ENCODE measurements at places on chromosomes 11 and 22. TPM values are rescaled to one million over a fixed set of nuclear protein-coding genes. Genes with fewer than 3 reads are reported as not detected.

GRCh38 chr11:74826901-74827300 is 78.3 kb downstream of the RNF169 start:
- H3K4me3 ChIP-seq: peak overlapping the region; percentile 75
- DNase-seq: no peak
- H3K4me1 ChIP-seq: peaks cover under 1% of the 10 kb centered on the region
- peaks cover 52% of the 10 kb centered on the region for H3K36me3 ChIP-seq
- H3K27me3 ChIP-seq: peaks cover 1% of the 10 kb centered on the region

Gene RFPL3
- total RNA-seq: not detected

Gene A4GALT
- 5.3 TPM for total RNA-seq

Gene PITPNB
- 72.5 TPM for total RNA-seq

Gene NXPE1
- total RNA-seq: not detected

DNA sequence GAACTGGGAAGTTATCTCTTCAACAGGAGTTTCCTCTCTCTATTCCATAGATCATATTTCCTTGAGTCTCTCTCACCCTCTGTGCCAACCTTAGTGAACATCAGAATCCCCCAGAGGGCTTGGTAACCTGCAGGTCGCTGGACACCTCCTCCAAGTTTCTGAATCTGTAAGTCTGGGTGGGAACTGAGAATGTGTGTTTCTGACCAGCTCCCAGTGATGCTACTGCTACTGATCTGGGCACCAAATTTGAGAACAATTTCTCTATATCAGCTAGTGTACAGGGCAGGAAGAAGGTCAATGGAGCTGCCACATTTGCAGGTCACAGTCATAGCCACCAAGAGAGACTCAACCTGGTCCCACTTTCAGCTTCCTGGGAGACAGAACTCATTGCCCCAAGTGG is 62.9 kb downstream of the RCN1 start:
- H3K4me1 ChIP-seq: peaks cover 31% of the 10 kb centered on the region
- no peak overlapping the region for H3K27ac ChIP-seq
- H3K27me3 ChIP-seq: peaks cover 2% of the 10 kb centered on the region
- H3K36me3 ChIP-seq: peaks cover 3% of the 10 kb centered on the region
- no peak for DNase-seq
- no peak overlapping the region for H3K4me3 ChIP-seq

Gene TMEM179B
- 26.7 TPM for total RNA-seq

- no peaks in the 10 kb centered on the region for H3K27me3 ChIP-seq
- no peak within 1 kb of the TSS for H3K27ac ChIP-seq
- H3K4me3 ChIP-seq: peak within 1 kb of the TSS; percentile 84
Measured at GRCh38 chr22:22508274-22509176, at the start of gene ZNF280B. ZNF280B (minus strand) TSS chr22:22508742; CDS start chr22:22489398, 19,344 bp downstream.

GRCh38 chr22:29316141-29316828 is 788 bp upstream of the RASL10A start:
- H3K4me3 ChIP-seq: peak overlapping the region; percentile 81
- H3K4me1 ChIP-seq: peaks cover 28% of the 10 kb centered on the region
- H3K27me3 ChIP-seq: peaks cover 22% of the 10 kb centered on the region
- peak overlapping the region; percentile 81 for H3K27ac ChIP-seq
- peaks cover 32% of the 10 kb centered on the region for H3K36me3 ChIP-seq

DNA sequence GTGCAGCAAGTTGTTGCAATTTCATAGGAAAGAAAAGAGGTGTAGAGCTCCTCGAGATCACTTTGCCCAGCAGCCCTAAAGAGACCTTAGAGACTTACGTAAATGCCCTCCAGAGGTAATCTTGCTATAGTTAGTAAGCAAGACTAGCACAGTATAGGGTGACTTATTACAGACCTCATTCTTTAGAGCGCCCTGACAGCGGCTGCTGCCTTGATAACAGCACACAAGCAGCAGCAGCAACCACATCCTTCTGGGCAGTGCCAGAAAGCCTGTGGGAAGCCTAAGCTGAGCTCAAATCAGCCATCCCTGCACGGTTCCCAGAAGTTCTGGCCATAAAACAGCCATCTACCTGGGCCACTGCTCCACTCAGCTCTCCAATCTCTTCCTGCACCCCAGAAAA is 22.6 kb upstream of the OR56B1 start:
- H3K4me3 ChIP-seq: no peak overlapping the region
- H3K27ac ChIP-seq: peak overlapping the region; percentile 82
- peaks cover 6% of the 10 kb centered on the region for H3K4me1 ChIP-seq
- DNase-seq: no peak

- H3K4me1 ChIP-seq: peaks cover 18% of the 10 kb centered on the region
- H3K4me3 ChIP-seq: no peak overlapping the region
- no peak for DNase-seq
- H3K27me3 ChIP-seq: peaks cover 1% of the 10 kb centered on the region
- H3K36me3 ChIP-seq: no peaks in the 10 kb centered on the region
Measured at GRCh38 chr22:16774911-16775500, 50.2 kb downstream of the XKR3 start.

DNA sequence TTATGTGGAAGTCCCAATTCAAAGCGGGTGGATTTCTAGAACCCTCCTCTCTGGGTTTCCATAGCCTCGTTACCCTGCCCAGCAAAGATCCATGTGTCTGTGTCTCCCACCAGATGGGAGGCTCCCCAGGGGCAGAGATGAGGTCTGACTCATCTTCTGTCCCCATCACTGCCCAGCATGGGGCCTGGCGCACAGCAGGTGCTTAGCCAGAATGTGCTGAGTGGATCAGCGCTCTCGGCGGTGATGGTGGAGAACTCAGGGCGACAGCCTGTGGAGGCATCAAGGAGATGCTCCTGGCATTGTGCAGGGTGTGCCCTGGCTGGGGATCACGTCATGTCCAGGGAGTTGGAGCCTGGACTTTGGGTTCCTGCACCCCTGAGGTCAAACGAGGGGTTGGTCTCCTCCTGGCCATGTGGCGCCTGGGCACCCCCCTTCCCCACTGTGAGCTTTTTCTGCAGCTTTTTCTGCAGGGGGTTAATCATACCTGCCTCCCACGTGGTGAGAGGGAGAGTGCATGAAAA is 46.1 kb upstream of the RFPL3 start:
- H3K4me3 ChIP-seq: no peak overlapping the region
- peaks cover 10% of the 10 kb centered on the region for H3K27me3 ChIP-seq
- no peak for DNase-seq
- no peak overlapping the region for H3K27ac ChIP-seq
- H3K4me1 ChIP-seq: no peaks in the 10 kb centered on the region

GRCh38 chr11:8317159-8317558 is 53.5 kb upstream of the LMO1 start:
- H3K4me1 ChIP-seq: no peaks in the 10 kb centered on the region
- DNase-seq: no peak
- no peak overlapping the region for H3K27ac ChIP-seq
- H3K27me3 ChIP-seq: peaks cover 8% of the 10 kb centered on the region

Gene FREY1
- total RNA-seq: 1.1 TPM

- peaks cover 45% of the 10 kb centered on the region for H3K36me3 ChIP-seq
- peaks cover 10% of the 10 kb centered on the region for H3K4me1 ChIP-seq
- no peak overlapping the region for H3K27ac ChIP-seq
- DNase-seq: no peak
Measured at GRCh38 chr11:11445441-11446185, 92.6 kb upstream of the CSNK2A3 start.

Gene TRIM48
- not detected for total RNA-seq

Gene TREH
- total RNA-seq: not detected

DNA sequence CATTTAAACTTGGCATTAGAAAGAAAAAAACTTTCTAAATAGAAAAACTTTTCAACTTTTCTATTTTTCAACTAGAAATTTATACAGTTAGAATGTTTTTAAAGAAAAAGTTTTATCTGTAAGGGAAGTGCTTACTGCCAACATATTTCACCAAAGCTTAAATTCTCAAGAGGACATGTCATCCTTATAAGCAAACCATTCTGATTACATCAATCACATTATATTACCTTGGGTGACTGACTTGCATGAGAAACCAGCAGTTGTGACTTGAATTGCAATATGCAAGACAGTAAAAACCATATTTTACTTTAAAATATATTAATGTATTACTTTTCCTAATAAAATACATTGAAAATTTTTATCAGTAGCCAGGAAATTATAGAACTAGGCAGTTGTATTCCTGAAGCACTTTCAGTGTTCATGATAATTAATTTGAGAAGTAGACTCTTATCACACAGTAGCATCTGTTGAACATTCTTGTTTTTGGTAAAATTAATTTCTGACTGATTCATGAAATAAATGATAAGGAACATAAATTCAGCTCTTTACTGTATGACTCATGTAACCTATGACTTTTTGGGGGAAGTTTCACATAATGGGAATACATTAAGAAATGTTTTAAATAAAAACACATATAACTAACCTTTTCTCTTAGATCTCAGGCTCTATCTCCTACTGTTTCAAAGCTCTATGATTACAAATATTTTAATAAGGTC is 345.0 kb upstream of the CCDC179 start:
- no peak overlapping the region for H3K27ac ChIP-seq
- no peak overlapping the region for H3K4me3 ChIP-seq
- peaks cover 22% of the 10 kb centered on the region for H3K36me3 ChIP-seq
- peaks cover 5% of the 10 kb centered on the region for H3K27me3 ChIP-seq

DNA sequence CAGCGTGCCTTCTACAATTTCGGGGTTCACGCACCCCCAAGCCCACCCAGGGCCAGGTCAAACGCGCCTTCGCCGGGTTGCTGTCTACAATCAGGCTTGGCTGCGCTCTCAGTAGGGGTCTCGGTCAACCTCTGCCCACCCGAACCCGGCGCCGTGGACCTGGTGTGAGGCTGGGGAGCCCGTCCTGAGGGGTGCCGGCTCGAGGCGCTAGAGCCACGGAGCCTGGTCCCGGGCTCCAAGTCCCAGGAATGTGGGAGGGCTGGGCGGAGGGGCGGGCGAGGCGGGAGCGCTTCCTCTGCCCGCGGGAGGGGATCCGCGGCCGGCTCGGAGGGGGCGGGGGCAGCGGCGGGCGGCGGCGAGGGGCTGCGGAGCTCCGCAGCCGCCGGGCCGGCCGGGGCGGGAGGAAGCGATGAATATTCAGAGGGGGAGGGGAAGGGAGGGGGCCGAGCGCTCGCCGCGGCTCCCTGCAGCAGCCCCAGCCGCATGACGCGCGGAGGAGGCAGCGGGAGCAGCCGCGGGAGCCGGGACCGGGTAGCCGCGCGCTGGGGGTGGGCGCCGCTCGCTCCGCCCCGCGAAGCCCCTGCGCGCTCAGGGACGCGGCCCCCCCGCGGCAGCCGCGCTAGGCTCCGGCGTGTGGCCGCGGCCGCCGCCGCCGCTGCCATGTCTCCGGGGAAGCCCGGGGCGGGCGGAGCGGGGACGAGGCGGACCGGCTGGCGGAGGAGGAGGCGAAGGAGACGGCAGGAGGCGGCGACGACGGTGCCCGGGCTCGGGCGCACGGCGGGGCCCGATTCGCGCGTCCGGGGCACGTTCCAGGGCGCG is at the start of gene PTPRJ:
Gene PTPRJ (plus strand): TSS at position 472 of the 819 bp plus-strand sequence. CDS start 354 bp downstream, outside the sequence.
- peak; percentile 41 for DNase-seq
- H3K4me3 ChIP-seq: peak within 1 kb of the TSS; percentile 64
- H3K36me3 ChIP-seq: no peaks in the 10 kb centered on the region
- H3K4me1 ChIP-seq: peaks cover 8% of the 10 kb centered on the region

Gene NAALAD2
- 30.9 TPM for total RNA-seq

Gene KRTAP5-8
- not detected for total RNA-seq

Gene VSIG2
- 8.6 TPM for total RNA-seq

GRCh38 chr11:107741044-107741823 is 29.4 kb upstream of the SLN start:
- H3K27me3 ChIP-seq: no peaks in the 10 kb centered on the region
- H3K36me3 ChIP-seq: no peaks in the 10 kb centered on the region
- H3K4me1 ChIP-seq: no peaks in the 10 kb centered on the region
- H3K4me3 ChIP-seq: no peak overlapping the region
- H3K27ac ChIP-seq: no peak overlapping the region
- peak; percentile 7 for DNase-seq

Gene PIWIL4
- total RNA-seq: 0.54 TPM

GRCh38 chr11:35088226-35088625 is 50.7 kb upstream of the CD44 start:
- H3K27ac ChIP-seq: no peak overlapping the region
- peaks cover 3% of the 10 kb centered on the region for H3K27me3 ChIP-seq
- no peak overlapping the region for H3K4me3 ChIP-seq

DNA sequence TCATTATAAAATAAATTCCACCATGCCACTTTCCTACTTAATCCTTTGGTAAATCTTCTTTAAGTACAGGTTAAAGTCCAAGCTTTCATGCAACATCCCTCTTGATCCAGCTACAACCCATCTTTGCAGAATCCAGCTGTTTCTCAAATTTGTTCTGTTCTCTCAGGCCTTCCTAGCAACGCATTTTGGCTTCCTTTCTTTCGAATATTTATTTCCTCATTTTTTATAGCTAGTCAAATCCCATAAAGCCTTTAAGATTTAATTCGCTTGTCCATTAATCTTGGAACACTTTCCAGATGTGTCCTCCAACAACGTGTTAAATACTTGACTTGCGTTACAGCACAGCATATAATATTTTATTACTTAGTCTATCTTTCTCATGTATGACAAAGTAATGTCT is 600.1 kb upstream of the CHORDC1 start:
- DNase-seq: no peak
- H3K4me1 ChIP-seq: no peaks in the 10 kb centered on the region
